ENCODE measurements at places on chromosomes 6 and 20.

- DNase-seq, result no peak
Measured at GRCh38 chr6:18076231-18076630, 46.2 kb downstream of the NHLRC1 start.

- no peak for DNase-seq
Measured at GRCh38 chr6:15109338-15110090, 136.4 kb upstream of the JARID2 start.

GRCh38 chr20:57265336-57265996 lies 975 bp downstream of the BMP7 start:
- DNase-seq, result no peak

- DNase-seq, result no peak
Measured at GRCh38 chr6:5567352-5567751, 306.0 kb downstream of the FARS2 start.

DNA sequence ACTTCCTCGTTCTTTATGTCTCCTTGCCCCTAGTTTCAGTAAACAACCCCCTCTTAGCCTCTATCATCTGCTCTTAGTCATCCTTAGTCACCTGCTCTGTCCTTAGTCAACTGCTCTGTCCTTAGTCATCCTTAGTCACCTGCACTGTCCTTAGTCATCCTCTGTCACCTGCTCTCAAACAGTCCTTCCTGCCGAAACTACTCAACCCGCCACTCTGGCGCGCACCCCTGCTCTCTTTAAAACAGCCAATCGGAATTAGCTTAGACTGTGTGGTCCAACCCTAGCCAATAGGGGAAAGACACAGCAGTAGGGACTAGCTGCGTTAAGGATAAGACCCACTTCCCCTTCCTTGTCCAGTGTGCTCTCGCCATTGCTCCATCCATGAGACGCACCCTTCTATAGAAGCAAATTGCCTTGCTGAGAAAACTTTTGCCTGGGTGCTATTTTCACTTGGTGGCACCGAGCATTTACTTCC lies 73.9 kb downstream of the BACH2 start:
- DNase-seq, result no peak

- no peak for DNase-seq
Measured at GRCh38 chr6:112613410-112613809, 266.3 kb downstream of the RFPL4B start.

- no peak for DNase-seq
Measured at GRCh38 chr6:152240436-152240835, 396.7 kb downstream of the SYNE1 start.

- no peak for DNase-seq
Measured at GRCh38 chr6:112936504-112936903, 589.4 kb downstream of the RFPL4B start.

Data from SK-N-DZ (cell line).